Posterior cingulate gyrus (tissue), 11 donors: ENCODE measurements at places on chromosomes 3 and 15.

GRCh38 chr3:58537412-58538301 lies 667 bp upstream of the ACOX2 start:
- DNase-seq = no peak

- no peak for DNase-seq
These were observed 1.1 kb downstream of the ATP13A4 start for GRCh38 chr3:193553586-193553985.

- no peak for DNase-seq
These were observed 8.6 kb downstream of the PARP9 start for GRCh38 chr3:122555275-122556071.

DNA sequence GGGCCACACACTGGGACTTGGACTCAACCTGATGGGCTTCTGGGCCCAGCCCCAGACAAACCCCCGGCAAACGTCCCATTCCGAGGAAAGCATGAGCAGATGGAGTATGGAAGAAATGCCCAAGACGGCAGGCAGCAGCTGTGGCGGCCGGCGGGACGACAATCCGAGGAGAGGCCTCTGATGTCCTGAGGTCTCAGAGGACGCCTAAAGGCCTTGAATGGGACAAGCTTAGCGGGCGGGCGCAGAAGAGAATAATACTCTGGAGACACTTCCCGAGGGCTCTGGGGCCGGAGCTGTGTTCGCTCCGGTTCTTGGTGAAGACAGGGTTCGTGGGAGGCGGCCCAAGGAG lies 482 bp upstream of the OGG1 start:
- DNase-seq = no peak
